GM23338 (cell line): ENCODE measurements at places on chromosomes 6 and 20. TPM values are rescaled to one million over a fixed set of nuclear protein-coding genes. Genes with fewer than 3 reads are reported as not detected.

SLC22A2 gene
- polyA plus RNA-seq: 0.94 and 1.4 TPM in 2 replicates

ZFAND3 gene
- polyA plus RNA-seq: 14.2 and 16.9 TPM in 2 replicates

CTAGE9 gene
- polyA plus RNA-seq: 0.13 TPM in 1 of 2 replicates, not detected in the other

SCRT2 gene
- 0.28 TPM in 1 of 2 replicates, not detected in the other for polyA plus RNA-seq

CD40 gene
- 17.9 and 18.9 TPM in 2 replicates for polyA plus RNA-seq

LY6G6D gene
- polyA plus RNA-seq: not detected in 2 replicates

GMPR gene
- polyA plus RNA-seq: 0.23 and 0.64 TPM in 2 replicates

KIAA0408 gene
- polyA plus RNA-seq: 6.5 and 9.1 TPM in 2 replicates

CST11 gene
- polyA plus RNA-seq: 0.73 TPM in 1 of 2 replicates, not detected in the other

TMEM200A gene
- 6.7 and 7.1 TPM in 2 replicates for polyA plus RNA-seq

RPRD1B gene
- polyA plus RNA-seq: 6.3 and 7.3 TPM in 2 replicates

SAMD10 gene
- 2.1 and 3.2 TPM in 2 replicates for polyA plus RNA-seq

- peak; percentile 41 for DNase-seq
Measured at GRCh38 chr20:46945465-46945864, 50.8 kb downstream of the EYA2 start.

DNA sequence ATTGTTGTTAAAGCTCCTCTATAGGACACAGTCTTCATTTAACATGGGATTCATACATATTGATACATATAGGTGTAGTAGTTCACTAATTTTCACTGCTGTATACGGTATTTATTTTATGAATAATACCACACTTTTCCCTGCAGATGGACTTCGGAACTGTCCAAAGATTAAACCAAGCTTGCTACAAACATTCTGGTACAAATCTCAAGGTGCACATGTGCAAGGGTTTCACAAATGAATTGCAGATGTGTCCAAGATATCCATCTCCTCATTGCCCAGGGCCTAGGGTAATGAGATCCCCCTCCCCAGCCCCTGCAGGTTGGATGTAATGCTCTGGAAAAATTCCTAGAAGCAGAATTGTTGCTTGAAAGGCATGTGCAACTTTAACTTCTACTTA lies 31.4 kb downstream of the DTNBP1 start:
- DNase-seq: no peak

DNA sequence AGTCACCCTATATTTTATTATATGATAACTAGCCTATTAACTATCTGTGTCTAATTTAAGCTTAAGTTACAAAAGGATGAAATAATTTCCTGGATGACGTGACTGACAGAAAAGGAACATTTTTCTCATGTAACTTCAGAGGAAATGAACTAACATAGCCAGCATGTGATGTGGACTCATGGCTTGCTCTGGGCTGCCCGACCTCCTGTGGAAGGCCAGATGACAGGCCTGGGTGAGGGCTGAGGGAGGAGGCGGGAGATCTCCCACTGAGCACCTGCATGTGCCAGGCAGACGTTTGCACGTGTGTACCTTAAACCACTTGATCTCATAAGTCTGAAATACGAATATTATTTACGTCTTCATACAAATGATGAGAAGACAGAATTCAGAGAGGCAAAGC lies 321.1 kb downstream of the SYNE1 start:
- no peak for DNase-seq

GRCh38 chr20:62155428-62156253 lies 12.1 kb downstream of the SS18L1 start:
- peak; percentile 32 for DNase-seq

- DNase-seq: no peak
Measured at GRCh38 chr6:125507987-125508655, 206.4 kb upstream of the HDDC2 start.

- no peak for DNase-seq
Measured at GRCh38 chr6:118764766-118765165, 113.4 kb upstream of the CEP85L start.

- DNase-seq: no peak
Measured at GRCh38 chr6:11460837-11461661, 76.5 kb upstream of the TMEM170B start.

GRCh38 chr6:158565482-158566040 lies 5.7 kb downstream of the TMEM181 start:
- DNase-seq: no peak

- no peak for DNase-seq
Measured at GRCh38 chr6:12483712-12484111, 193.6 kb downstream of the EDN1 start.

GRCh38 chr20:42051921-42052320 lies 433.7 kb upstream of the CHD6 start:
- DNase-seq: no peak

DNA sequence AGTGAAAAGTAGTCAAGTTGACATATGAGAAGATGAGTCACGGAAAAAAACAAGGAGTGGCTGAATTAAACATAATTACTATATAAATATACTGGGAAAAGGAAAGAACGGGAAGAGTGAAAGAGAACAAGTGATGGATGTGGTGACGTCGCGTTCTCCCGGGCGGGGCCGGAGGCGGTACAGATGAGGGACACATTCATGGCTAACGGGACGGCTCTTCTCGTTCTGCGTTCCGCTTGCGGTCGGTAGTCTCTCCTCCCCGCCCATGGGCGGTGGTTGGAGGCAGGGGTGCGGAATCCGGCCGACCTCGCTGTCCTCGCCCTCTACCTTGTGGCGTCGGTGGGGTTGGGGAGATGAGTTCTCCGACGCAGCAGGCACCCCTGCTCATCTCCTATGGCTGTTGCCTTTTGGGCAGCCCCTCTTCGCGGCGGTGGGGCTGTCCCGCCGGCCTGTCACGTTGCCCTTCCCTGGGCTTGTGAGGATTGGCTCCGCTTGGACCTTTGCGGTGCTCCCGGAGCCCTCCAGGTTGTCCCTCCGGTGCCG lies 22.5 kb downstream of the HLA-G start:
- DNase-seq: peak; percentile 62

GRCh38 chr20:48267860-48268633 lies 482.8 kb upstream of the SULF2 start:
- DNase-seq: no peak

- DNase-seq: no peak
Measured at GRCh38 chr6:83199173-83199862, 6.2 kb downstream of the RWDD2A start.

DNA sequence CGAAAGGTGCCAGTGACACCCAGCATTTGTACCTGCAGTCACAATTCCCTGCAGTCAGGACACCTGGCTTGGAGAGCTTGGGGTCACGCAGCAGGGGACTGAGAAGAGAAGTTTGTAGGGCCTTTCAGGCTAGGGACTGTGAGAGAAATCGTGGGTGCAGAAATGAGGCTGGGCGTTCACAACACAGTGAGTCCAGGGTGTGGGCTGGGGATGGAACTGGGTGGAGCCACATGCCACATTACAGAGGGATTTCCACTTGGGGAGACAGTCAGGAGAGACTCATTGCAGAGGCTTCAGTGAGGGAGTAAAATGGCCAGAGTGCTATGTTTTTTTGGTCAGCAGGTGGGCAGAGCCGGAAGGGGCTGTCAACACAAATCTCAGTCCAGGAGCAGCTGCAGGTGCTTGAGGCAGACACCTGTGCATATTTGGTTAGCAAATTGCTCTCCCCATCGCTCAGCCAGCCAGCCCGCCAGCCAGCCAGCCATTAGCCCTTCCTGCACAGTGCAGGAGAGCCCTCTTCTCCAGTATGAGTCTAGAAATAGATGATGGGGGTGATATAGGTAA lies 7.4 kb downstream of the ITPR3 start:
- DNase-seq: no peak

DNA sequence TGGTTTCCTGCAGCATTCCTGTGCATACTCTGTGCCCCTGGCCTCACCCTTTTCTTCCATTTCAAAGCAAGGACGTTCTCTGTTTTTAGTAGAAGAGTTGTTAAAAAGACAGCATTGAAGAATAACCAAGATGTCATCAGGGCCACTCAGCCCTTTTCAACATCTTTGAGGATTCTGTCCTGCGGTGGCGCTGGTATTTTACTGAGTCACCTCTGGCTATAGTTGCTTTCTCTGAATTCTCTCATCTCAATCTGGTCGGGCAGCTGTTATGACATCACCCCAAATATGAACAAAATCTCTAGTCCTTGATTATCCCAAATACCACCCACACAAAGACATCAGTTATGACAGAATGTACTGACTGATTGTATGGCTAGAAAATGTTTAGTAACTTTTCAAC lies 204.2 kb downstream of the GRIK2 start:
- peak; percentile 25 for DNase-seq

- DNase-seq: peak; percentile 12
Measured at GRCh38 chr6:6256886-6257285, 63.6 kb downstream of the F13A1 start.

DNA sequence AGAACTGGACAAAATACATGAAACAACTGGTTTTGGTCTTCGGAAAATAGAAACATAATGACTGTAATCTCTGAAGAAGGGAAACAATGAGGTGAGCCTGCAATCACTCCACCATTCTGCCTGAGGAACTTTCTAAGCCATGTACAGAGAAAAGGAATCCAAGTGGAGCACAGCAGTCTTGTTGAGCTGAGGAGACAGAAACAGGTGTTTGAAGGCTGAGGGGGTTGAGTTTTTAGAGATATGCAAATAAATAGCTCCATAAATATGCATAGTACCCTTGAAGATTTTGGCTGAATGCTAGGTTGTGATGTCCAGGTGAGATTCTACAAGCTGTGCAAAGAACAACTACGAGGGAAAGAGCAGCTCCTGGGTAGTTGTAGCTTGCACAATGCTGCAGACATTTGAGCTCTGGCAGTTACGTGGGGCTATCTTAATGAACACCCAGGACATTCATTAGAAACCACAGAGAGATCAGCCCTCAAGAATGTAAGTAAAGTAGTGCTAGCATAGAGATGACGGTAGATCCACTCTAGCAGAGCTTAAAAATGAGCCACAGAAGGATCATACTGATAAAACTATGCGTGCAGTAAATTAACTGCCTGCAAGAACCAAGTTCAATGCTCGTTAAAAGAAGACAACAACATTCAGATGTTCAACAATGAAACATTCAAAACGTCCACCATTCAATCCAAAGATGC lies 24.3 kb downstream of the TUBB2B start:
- DNase-seq: no peak

GRCh38 chr6:159815410-159815809 lies 15.3 kb downstream of the PNLDC1 start:
- DNase-seq: no peak

DNA sequence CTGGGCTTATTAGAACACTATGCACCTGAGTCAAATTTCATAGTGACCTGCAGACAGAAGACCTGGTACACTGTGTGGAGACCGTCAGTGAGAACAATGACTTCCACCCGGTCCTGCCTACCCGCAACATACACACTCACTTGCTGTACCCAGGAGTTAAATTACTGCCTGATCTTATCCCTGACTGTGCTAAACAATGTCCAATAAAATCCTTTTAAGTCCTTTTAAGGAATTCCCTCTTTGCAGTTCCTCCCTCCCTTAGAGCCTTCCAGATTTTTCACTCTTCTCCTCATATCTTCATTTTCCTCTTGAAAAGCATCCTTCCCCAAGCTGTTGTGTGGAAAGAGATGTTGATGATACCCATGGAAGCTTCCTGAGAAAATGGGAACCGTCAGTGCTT lies 3.4 kb upstream of the KCNG1 start:
- no peak for DNase-seq

DNA sequence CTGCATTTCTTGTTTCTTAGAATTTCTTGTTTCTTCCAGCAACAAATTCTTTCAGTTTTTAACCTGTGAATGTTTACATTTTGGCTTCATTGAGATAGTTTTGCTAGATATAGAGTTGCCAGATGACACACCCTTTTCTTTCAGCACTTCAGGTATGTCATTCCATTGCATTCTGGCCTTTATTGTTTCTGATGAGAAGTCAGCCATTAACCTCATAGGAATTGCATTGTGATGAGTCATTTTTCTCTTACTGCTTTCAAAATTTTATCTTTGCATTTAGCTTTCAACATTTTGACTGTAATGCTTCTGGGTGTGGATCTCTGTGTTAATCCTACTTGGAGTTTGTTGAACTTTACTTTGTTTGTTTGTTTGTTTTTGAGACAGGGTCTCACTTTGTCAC lies 440.3 kb upstream of the HS3ST5 start:
- DNase-seq: peak; percentile 22

DNA sequence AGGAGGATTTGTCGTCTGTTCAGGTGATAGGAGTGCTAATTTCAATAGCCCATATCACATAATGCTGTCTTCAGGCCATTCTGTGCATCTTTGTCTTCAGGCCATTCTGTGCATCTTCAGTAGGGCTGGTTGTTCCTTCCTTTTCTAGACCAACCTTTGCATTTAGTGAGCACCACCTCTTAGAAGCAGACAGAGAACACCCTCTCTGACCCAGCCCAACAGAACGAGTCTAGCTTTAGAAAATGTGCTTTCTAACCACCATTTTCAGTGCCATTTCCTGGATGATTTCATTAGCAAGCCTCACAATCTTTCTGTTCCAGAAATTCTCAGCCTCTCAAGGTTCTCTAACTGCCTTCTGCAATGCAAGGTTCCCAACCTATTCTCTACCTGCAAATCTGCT lies 215.3 kb upstream of the KCNQ5 start:
- DNase-seq: no peak

GRCh38 chr6:98984121-98984520 lies 36.4 kb upstream of the FBXL4 start:
- DNase-seq: no peak

- peak; percentile 23 for DNase-seq
Measured at GRCh38 chr6:141726248-141726647, 406.5 kb upstream of the GJE1 start.

- no peak for DNase-seq
Measured at GRCh38 chr6:119442776-119443184, 93.2 kb upstream of the MAN1A1 start.

- DNase-seq: no peak
Measured at GRCh38 chr20:4435671-4436455, 285.8 kb upstream of the PRND start.

DNA sequence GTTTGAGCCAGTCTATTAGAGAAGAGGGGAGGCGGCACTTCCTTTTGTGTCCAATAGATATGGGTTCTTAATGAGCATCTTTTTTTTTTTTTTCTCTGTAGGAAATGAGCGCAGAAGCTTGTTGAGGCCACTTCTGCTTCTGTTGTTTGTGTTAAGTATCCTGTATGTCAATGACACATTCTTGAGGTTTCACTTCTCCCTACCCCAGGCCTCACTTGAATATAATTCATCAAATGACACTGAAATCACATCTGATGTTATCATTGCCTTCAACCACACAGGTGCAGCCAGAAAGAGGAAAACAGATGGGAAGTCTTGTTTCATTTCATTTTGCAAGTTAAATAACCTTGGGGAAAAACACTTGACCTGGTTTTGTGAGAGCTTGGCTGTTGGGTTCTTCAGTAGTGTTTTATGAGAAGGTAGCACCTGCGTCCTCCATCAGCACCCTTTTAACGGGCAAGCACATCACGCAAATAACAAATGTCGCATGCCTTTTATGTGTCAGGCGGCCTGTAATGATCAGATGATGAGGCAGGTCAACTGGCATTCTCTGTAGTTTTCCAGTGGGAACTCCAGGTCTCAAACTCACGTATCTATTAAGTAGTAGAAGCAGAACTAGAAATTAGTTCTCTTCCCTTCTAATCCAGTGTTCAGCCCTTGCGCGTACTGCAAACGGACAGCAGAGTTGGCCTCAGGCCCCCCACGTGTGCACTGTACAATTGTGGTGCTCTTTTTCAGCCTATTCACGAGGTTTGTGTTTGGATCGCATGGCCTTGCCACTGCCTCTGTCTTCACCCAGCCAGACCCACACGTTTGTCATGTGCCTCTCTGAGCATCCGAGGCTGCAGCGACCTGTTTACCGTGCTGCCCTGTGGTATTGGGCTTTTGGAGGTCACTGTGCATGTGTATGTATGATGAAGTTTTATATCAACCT lies 23.5 kb downstream of the PLEKHG1 start:
- no peak for DNase-seq
